HEK293T (cell line): ENCODE measurements at places on chromosomes 7 and 10.
A peak's percentile ranks its signal among the peaks of the same experiment; 100 is the strongest.

DNA sequence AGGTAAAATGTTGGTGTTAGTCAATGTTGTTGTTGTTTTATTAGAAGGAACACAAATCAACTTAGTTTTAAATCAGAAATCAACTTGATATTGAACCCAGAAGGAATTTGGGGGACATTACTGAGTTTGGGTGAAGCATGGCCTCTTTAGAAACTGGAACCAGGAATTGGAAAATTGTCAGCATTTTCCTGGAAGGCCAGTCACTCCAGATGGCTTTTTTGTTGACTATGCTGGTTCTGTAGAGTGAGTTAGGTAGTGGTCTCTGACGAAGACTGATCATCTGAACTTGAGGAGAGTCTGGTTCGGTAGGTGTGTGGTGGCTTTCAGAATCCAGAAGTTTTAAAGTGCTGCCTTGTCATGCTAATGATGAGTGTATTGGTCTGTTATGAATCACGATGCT lies 111.5 kb downstream of the BMPER start:
- DNase-seq = no peak

GRCh38 chr7:4731803-4732202 lies 43.6 kb upstream of the AP5Z1 start:
- DNase-seq = no peak

DNA sequence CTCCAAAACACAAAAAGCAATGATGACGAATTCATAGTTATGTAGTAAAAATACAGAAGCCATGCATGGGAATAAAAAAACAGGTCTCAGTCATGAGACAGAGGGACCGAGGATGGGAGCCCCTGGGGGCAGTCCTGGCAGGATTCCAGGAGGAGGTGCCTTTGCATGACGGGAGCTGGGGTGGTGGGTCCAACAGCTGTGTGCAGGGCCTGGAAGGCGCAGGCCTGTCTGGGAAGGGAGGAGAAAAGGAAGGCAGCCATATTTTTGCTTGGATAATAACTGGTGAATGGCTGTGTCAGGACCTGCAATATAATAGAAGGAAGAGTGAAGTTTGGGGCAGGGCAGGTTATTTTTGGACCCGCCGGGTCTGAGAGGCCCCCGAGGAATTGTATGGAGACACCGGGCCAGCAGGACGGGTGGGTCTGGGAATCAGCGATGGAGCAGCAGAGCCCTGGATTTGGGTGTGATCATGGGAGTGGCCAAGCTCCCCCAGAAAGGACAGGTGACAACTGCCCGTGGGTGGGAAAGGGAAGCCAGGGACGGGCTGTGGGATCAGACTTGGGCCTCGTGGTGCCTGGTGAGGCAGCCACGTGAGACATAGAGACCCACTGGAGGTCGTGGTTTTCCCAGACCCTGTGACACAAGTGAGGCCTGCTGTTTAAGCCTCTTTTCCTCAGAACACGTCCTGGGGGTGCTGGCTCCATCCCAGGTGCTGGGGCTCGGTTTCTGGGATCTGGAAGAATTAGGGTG lies 2.9 kb upstream of the JAKMIP3 start:
- DNase-seq = no peak

- no peak for DNase-seq
These were observed 71.3 kb downstream of the LANCL2 start for GRCh38 chr7:55436457-55436856.

- no peak for DNase-seq
These were observed 36.6 kb upstream of the FMC1 start for GRCh38 chr7:139304517-139304916.

- no peak for DNase-seq
These were observed 2.5 kb downstream of the SLC16A9 start for GRCh38 chr10:59706851-59707797.

DNA sequence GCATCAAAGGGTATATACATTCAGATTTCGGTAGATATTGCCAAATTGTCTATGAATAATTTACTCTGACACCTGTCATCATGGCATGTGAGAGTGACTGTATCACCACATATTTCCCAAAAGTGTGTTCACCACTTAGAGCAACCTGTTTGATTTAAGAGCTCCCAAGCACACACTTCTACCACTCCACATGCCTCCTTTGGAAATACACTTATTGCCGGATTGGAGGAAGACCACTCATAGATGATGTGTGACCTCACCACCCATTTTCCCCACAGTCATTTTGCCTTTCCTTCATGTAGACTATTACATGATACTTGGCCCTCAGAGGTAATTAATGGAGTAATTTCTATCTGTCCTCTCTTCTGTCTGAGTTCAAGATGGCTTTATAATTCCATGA lies 75.5 kb downstream of the SLC16A9 start:
- no peak for DNase-seq

DNA sequence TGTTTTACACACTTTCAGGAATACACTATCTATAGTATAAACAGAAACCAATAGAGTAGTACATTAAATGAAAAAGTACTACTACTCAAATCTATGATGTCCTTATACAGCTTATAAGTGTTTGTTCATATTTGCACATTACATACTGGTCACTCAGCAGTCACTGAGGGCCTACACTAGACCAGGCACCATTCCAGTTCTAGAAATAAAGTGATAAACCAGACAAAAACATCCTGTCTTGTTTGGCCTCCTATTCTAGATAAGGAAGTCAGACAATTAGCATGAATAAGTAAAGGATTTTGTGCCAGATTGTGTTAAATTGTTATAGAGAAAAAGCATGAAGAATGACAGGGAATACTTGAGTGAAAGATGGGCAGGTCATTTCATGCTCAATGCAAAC lies 219.0 kb downstream of the CRPPA start:
- no peak for DNase-seq

GRCh38 chr7:1586827-1587705 lies 17.2 kb upstream of the PSMG3 start:
- DNase-seq = no peak

- no peak for DNase-seq
These were observed 9.5 kb downstream of the ATOH7 start for GRCh38 chr10:68222391-68222790.

DNA sequence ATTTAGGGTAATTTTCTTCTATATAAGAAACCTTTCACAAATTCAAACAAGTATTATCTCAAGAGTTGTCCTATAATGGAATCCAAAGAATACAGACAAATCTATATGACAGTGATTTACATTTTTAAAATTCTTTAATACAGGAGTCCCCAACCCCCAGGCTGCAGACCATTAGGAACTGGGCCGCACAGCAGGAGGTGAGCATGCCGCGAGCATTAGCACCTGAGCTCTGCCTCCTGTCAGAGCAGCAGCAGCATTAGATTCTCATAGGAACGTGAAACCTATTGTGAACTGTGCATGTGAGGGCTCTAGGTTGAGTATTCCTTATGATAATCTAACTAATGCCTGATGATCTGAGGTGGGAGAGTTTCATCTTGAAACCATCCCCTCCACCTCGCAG lies 37.7 kb downstream of the SNX13 start:
- DNase-seq = no peak

DNA sequence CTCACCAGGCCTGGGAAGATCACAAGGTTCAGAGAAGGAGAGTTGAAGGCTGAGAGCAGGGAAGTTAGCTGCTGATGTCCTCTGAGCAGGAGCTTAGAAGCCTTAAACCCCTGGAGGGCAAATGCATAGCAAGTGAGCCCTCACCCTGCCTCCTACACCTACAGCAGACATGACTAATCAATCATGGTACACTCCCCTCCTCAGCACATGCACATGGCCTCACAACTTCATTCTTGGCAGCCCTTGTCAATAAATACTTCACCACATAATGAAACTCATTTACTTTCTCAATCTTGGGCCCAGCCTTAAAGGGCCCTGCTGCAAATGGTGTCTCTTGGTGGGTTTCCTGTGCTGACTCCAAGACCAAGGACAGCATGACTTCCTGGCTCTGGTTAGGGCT lies 12.9 kb downstream of the MMRN2 start:
- DNase-seq = no peak

DNA sequence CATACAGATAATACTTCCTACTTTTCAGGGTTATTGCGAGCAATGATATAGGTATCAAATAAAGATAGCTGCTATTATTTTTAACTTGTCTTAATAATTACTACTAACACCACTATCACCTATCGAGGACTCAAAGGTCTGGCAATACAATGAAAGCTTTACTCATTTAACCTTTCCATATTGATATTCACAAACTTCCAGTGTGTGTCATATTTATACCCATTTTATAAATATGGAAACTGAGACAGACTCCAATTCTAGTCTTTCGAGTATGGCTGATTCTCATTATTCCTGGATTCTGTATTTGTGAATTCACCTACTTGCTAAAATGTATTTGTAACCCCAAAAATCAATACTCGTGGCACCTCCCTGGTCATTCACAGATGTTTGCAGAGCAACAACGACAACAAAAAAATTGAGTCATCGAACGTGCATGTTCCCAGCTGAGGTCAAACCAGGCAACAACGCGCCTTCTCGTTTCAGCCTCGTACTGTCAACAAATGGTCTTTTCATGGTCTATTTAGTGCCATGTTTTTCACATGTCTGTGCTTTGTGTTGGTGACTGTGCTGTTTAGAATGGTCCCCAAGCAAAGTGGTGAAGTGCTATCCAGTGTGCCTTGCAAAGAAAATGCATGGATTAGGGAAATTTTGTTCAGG lies 51.7 kb downstream of the SMURF1 start:
- no peak for DNase-seq

GRCh38 chr10:103111031-103111917 lies 81.8 kb downstream of the NT5C2 start:
- peak; percentile 43 for DNase-seq

- no peak for DNase-seq
These were observed 70.4 kb downstream of the LYZL2 start for GRCh38 chr10:30559180-30559579.

DNA sequence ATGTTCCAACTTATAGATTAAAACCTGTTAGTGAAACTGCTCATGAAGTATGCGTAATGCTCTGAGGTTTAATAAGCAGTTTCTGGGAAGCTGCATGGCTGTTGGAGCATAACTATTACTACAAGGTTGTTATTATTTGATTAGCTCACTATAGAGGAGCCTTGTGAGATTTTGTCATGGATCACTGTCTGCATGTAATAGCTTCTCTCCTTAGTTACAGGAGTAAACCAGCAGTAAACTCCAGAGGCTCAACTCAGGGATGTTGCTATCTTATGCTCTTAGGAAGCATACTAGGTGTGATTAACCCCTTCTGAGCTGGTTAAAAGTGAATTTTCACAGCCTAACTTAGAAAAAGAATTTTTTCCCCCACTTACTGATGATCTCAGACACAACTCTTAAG lies 63.6 kb upstream of the IFRD1 start:
- no peak for DNase-seq

GRCh38 chr7:16484453-16485158 lies 19.1 kb upstream of the SOSTDC1 start:
- DNase-seq = peak; percentile 13

DNA sequence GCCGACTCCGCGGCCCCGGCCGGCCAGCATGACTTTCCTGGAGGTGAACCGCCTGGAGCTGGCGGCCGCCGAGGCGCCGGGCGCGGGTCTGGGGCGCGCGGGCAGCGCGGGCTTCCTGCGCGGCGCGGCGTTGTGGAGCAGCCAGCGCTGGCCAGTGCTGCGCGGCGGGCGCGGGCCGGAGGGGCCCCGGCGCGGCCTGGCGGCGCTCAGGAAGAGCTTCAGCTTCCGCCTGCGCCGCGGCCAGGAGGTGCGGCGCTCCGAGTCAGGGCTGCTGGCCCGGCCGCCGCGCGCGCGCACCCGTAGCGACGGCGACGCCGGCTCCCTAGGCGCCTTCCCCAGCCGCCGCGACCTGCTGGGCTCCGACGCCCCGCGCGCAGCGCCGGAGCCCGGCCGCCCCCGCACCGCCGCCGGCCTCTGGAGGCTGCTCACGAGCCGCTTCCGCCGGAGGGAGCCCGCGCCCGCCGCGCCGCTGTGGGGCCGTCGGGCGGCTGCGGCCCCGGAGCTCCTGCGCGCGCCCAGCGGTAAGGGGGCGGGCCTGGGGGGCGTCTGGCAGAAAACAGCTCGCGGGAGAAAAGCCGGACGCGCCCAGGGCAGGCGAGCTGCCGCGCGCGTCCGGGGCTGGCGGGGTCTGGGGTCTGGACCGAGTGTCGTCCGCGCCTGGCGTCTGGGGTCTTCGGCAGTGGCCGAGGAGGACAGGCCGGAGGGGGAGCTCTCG lies 29.0 kb downstream of the AGAP3 start:
- DNase-seq = peak; percentile 59

GRCh38 chr7:137166363-137166762 lies 177.2 kb downstream of the PTN start:
- no peak for DNase-seq

DNA sequence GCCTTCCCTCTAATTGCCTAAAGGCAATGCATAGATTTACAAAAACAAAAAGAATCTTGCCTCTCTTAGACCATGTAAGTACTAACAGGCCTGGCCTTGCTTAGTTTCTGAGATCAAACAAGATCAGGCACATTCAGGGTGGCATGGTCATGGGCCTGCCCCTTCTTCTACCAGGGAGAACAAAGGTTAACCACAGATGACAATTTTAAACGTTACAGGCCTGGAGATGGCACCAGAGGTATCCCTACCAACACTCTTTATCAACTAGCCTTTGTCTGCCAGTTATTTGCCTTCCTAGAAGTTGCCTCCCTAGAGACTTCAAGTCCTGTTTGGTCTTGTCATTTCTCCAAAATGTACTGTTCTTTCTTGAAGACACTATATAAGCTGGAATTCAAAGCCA lies 252.6 kb downstream of the DOCK4 start:
- DNase-seq = no peak

GRCh38 chr10:92695679-92696605 lies 6.2 kb downstream of the HHEX start:
- no peak for DNase-seq

GRCh38 chr7:12436896-12437535 lies 33.4 kb upstream of the VWDE start:
- DNase-seq = no peak

DNA sequence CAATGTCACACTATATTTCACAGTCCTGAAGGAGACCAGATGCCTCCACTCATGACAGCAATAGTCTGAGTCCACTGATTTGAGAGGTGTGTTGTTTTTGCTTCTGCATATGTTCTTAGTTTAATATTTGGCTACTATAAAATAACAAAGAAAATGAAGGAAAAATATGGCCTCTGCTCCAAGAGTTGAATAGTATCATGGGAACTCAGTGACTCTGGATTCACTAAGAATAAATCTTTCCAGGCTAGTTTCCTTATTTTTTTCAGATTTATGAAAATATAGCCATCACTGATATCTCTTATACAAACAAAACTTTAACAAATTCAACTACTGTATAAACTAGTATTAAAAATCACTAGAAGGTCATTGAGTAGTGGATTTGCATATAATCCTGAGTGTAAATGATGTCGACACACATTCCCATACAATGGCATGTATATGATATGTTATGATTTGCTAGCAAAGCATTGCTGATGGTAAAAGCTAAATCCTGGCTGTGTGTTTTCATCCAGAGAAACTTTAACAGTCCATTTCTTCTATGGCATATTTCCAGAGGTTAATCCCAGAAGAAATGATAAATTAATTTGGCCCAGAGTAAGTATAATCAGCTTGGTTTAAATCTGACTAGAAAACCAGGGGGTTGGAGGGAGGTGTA lies 66.0 kb upstream of the VIPR2 start:
- no peak for DNase-seq
